B cell (primary cell): ENCODE measurements at places on chromosomes 6 and 20. TPM values are rescaled to one million over a fixed set of nuclear protein-coding genes. Genes with fewer than 3 reads are reported as not detected.

DNA sequence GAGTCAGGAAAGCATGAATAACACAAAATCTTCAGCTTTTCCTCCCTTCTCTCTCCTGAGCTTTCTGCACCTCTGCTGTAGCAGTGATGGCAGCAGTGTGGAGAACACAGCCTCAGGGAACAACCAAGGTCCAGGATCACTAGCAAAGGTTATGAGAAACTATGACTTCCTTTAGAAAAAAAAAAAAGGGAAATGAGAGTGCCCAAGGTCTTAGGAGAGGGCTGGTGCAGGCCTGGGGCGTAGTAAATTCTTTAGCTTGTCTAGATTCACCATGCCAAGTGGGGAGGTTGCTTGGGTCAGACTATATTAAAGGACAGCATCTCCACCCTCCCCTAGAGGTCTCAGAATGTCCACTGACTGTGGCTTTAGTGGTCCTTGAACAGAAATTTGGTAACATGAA lies 40.4 kb upstream of the POLR1H start:
- no peaks in the 10 kb centered on the region for H3K27me3 ChIP-seq
- no peak overlapping the region for H3K4me3 ChIP-seq
- H3K36me3 ChIP-seq, result no peaks in the 10 kb centered on the region
- H3K4me1 ChIP-seq, result peaks cover 14% of the 10 kb centered on the region
- H3K27ac ChIP-seq, result no peak overlapping the region
- DNase-seq, result peak; percentile 24

GRCh38 chr6:3751077-3751729 lies at the start of gene PXDC1:
TSS of gene PXDC1 (minus strand) at chr6:3751713. CDS start at chr6:3751531, 182 bp downstream.
- H3K27me3 ChIP-seq, result peaks cover 7% of the 10 kb centered on the region
- DNase-seq, result peak; percentile 64
- H3K4me3 ChIP-seq, result peak within 1 kb of the TSS; percentile 45
- peak within 1 kb of the TSS; percentile 36 for H3K27ac ChIP-seq

GRCh38 chr20:40728470-40728869 lies 39.4 kb upstream of the MAFB start:
- H3K27me3 ChIP-seq, result peaks cover 4% of the 10 kb centered on the region
- DNase-seq, result no peak
- no peaks in the 10 kb centered on the region for H3K36me3 ChIP-seq
- H3K4me3 ChIP-seq, result no peak overlapping the region
- no peak overlapping the region for H3K27ac ChIP-seq

The RAET1L gene
- polyA plus RNA-seq, result not detected in 2 replicates

DNA sequence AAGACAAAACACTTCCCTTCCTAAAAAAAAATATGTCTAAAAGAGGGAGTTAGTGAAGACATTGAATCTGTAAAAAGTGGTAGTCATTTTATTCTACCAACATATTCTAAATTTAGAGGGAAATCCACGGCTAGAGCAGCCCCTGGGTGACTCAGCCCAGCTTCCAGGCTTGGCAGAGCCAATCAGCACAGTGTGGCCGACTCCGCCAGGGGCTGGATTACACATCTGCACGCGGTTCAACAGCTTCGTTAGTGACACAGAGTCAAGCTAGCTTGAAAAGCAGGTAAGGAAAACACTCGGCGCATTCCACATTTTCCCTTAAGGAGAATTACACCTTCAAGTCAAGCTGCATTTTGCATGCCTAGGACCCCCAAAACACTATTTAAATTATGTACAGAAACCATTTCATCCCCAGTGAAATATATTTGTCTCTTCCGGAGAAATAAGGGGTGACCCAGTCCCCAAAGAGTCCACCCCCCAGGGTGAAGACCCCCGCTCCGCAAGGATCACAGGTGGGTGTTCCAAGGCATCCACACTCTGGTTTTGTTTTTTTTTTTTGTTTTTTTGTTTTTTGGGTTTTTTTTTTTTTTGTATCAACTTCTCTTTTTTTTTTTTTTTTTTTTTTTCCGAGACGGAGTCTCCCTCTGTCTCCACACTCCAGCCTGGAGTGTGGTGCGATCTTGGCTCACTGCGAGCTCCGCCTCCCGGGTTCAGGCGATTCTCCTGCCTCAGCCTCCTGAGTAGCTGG lies 58.4 kb upstream of the ARID1B start:
- H3K27me3 ChIP-seq, result no peaks in the 10 kb centered on the region
- peak overlapping the region; percentile 83 for H3K27ac ChIP-seq
- no peak for DNase-seq
- H3K4me1 ChIP-seq, result peaks cover 18% of the 10 kb centered on the region
- no peaks in the 10 kb centered on the region for H3K36me3 ChIP-seq
- no peak overlapping the region for H3K4me3 ChIP-seq

DNA sequence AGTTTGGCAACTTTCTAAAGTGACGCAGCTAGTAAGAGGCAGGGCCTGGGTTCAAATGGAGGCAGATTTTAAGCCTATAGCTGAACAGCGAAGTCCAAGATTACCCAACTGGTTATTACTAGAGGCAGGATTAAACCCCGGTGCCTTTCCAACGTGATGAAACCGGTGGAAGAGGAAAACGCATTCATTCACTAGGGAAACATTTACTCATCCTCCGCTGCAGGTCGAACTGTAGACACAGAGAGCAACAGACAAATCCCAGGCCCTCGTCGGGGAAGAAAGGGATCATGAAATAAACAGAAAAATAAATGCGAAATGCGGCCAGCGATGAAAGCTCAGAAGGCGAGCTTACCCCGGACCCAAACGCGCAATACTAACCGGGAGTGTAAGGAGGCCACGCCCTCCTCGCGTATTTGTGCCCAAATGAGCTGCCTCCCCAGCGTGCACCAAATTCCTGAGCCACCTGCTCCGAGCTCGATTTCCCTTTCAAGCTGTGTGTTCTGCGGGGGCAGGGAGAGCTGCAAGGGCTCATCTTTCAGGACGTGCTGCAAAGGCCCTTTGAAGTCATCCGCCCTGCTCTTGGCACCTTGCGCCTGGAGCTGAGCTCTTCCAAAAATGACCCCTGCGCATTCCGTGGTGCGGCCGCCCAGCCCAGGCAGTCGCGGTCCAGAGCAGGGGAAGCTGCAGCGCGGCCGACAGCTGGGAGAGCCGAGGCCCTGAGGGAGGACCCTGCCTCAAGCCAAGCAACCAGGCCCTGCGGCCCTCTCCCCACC lies 46.9 kb downstream of the PDYN start:
- H3K27ac ChIP-seq, result no peak overlapping the region
- H3K36me3 ChIP-seq, result no peaks in the 10 kb centered on the region
- no peaks in the 10 kb centered on the region for H3K27me3 ChIP-seq
- peak overlapping the region; percentile 42 for H3K4me3 ChIP-seq
- peaks cover 12% of the 10 kb centered on the region for H3K4me1 ChIP-seq

DNA sequence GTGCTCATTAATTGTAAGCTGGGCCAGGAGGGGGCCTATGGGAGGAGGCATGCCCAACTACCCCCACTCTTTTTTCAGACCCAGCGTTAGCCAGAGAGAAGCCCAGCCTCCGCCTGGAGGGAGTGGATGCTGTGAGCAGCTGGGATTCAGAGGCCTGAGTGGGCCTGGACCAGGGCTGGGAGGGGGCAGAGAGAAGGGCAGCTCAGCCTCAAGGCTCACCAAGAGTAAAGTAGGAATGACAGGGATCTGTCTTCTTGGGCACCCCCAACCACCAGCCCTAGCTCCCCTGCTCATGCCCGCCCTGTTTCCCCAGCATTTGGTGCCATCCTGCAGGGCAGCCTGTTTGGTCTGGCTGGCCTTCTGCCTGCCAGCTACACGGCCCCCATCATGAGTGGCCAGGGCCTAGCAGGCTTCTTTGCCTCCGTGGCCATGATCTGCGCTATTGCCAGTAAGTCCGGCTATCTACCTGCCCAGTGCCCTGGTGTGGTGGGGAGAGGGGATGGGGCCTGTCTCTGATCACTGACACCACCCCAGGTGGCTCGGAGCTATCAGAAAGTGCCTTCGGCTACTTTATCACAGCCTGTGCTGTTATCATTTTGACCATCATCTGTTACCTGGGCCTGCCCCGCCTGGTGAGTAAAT lies 6.8 kb downstream of the SLC29A1 start:
- no peaks in the 10 kb centered on the region for H3K4me1 ChIP-seq
- no peak for DNase-seq
- H3K27ac ChIP-seq, result no peak overlapping the region
- no peak overlapping the region for H3K4me3 ChIP-seq

DNA sequence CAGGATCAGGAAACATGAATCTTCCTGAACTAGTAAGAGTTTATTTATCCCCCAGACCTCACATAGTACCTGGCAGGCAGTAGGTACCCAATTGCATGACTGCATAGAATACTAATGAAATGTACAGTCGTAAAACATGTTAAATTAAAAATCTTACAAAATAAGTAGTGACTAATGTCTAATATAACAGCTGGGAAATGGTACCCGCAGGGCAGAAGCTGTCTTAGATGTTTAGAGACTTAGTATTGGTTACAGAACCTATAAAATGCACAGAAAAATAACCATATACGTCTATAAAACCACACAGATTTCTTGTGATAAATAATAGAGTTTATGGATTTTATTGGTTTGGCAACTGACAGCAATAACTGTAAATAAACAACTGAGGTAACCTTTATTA lies 139.1 kb upstream of the GMDS start:
- H3K27me3 ChIP-seq, result no peaks in the 10 kb centered on the region
- H3K36me3 ChIP-seq, result no peaks in the 10 kb centered on the region

The LRRC73 gene
- 0.06 TPM in 1 of 2 replicates, not detected in the other for polyA plus RNA-seq

The SPATA2 gene
- polyA plus RNA-seq, result 20.0 and 27.1 TPM in 2 replicates

GRCh38 chr20:13563854-13564253 lies 74.9 kb downstream of the TASP1 start:
- H3K4me1 ChIP-seq, result no peaks in the 10 kb centered on the region
- no peak overlapping the region for H3K4me3 ChIP-seq
- H3K27me3 ChIP-seq, result no peaks in the 10 kb centered on the region
- peaks cover 6% of the 10 kb centered on the region for H3K36me3 ChIP-seq
- no peak overlapping the region for H3K27ac ChIP-seq
